ENCODE measurements at places on chromosomes 3 and 15.
A peak's percentile ranks its signal among the peaks of the same experiment; 100 is the strongest.

DNA sequence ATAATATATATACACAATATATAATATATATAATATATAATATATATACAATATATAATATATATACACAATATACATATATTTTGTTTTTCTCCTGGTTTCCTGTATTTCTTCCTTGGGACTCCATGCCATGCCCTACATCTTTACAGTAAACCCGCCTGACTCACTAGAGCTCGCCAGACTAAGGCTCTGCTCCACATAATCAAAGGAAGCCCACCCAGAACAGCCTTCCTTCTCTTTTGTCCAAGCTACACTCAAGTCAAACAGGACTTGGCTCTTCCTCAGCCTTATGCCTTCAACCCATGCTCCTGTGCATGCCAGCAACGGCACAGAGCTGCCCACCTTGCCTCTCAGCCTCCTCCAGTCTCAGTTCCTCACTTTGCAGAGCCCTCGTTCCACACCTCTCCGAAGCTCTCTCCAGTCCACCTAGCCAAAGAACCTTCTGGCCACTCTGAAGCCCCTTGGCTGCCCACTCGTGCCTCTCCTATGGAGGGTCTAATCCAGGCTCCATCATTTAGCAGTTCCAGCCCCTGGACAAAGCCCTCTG, 109.1 kb downstream of the RFTN1 start:
- DNase-seq: no peak

- no peak for DNase-seq
Observed at GRCh38 chr3:146200461-146201220, 39.7 kb upstream of the PLOD2 start.

GRCh38 chr3:18420555-18420954, 4.6 kb downstream of the SATB1 start:
- no peak for DNase-seq

DNA sequence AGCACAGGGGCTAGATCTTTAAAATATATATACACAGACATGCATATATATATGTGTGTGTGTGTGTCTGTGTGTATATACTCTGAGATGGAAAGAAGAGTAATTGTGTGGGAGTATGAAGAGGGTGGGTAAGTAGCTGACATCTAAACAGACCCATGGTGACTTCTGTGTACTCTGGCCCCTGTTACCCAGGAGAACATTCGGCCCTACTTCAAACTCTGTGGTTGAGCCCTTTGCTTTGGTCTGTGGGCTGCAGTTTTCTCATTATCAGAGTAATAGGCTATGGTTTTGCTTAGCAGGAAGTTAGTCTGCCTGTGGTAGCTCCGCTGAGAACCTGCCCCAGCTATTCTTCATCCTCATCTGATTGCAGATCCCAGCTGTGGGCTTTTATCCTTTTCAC, 141.4 kb downstream of the RBPMS2 start:
- DNase-seq: peak; percentile 82

DNA sequence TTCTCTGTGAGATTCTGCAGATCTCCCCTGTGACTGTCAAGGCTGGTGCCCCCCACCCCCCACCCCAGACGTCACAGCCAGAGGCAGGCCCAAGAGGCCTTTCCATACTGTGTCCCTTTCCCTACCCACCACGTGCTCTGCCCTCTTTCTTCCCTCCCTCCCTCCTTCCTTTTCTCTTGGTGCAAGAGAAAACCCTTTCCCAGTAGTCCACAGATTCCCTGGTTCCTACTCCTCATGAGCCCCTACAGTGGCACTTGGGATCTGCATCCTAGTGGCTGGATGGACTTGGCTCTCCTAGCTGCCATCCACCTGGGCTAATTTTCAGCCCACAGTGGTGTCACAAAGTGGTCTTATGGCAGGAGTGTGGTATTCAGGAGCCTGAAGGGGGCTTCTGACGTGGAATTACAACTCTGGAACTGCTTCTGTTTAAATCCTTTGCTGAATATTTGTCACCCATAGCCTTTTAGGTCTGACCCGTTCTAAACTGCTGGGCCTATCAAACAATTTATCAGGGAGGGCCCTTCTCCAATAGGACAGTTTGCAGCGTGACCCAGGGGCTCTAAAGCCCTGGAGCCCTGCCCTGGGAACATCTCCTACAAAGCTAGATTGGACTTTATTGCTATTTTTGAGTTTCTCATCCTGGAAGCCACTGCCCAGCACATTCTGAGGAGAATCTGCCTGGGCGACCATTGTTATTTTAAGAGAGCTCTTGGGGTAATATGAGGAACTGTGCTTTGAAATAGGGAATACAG, 35.3 kb downstream of the KLF13 start:
- no peak for DNase-seq

DNA sequence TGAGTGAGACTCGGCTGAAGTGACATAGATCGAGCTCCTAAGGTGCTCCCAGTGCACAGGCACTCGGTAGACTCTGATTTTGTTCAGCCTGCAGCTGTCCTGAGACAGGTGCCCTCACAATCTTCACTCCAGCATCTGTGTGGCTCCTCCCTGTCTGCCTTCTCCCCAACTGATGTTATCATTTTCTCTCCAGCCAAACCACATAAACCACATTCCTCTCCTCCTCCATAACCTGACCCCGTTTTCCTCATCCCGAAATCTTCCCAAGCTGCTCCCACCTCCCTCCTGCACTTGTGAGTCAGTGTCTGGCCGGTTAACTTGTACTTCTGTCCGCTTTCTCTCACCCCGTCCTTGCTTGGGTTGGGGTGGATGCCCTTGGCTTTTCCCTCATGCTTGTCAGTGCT, 93.3 kb upstream of the HACD2 start:
- DNase-seq: no peak

DNA sequence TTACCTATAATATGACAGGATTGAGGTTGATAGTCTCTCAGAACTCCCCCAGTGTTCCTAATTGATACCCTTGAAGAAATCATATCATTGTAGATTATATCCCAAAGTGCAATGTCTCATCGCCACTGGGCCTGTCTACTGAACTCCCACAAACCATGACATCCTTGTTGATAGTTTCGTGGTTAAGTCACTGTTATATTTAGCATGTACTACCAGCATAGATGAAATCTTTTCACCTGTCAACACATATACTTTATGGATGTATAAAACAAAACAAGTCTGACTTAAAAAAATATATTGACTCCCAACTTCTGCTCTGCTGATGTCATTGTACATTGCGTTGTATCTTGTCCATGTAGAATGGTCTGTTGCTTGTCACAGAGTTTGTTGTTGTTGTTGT, 128.1 kb downstream of the IQCH start:
- no peak for DNase-seq

GRCh38 chr3:61701011-61701410, 139.6 kb downstream of the PTPRG start:
- DNase-seq: no peak

- DNase-seq: no peak
Observed at GRCh38 chr3:23566499-23566898, 239.3 kb upstream of the UBE2E1 start.

DNA sequence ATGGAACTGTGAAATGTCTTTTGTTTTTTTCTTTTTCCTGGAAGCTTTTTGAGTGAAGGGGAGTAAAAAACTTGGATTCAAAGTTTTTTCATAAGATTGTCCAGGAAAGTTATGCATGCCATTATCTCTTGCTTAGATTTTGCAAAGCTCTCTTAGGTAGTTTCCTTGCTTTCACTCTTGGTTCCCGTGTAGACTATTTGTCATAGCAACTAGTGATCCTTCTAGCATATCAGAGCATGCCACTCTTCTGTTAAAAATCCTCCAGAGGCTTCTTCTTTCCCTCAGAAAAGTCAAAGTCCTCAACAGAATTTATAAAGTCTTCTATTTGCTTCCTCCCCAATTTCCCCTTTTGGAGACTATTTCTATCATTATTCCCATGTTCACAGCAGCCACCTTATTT, 21.1 kb downstream of the GTF2E1 start:
- no peak for DNase-seq

DNA sequence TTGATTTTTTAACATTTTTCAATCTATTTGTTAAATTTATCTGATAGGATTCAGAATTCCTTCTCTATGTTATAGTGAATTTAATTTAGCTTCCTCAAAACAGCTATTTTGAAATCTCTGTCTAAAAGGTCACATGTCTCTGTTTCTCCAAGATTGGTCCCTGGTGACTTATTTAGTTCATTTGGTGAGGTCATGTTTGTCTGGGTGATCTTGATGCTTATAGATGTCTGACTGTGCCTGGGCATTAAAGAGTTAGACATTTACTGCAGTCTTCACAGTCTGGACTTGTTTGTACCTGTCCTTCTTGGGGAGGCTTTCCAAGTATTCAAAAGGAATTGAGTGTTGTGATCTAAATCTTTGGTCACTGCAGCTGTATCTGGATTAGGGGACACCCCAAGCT, 169.5 kb upstream of the C2CD4B start:
- DNase-seq: no peak

DNA sequence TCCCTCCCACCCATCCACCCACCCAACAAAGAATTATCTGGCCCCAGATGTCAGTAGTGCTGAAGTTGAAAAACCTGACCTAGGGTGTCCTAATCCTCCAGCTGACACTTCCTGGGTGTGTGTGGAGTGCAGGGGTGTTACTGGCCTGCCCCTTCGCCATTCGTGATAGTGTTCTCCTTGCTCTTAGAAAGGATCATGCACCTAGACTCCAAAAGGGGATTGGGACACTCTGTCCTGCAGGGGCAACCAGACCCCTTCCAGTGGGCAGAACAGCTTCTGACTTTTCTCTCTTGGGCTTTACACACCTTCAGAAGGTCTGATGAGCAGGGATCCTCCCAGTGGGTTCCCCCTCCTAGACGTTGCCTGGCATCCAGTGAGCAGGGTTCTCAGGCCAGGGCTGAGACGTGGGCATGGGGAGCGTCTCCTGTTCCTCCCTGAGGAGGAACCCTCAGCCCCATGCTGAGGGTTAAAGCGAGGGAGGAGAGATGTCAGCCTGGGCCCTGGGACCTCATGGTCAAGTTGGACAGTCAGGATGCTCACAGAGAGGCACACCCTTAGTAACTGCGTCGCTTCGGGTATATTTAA, 75.0 kb downstream of the AAGAB start:
- DNase-seq: no peak

DNA sequence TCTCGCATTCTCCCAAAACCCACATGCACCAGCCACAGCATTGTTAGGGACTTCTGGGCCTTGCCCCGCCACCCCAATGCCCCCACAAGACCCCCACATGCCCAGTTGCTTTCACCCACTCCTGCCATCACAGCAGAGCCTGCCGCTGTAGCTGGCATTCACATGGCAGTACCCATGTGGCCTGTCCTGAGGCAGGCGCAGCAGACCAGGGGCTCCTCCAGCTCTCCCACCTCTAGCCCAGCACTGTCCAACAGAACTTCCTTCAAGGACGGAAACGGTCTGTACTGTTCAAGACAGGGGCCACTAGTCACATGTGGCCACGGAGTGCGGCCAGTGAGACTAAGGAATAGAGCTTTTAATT, 32.5 kb downstream of the ANP32A start:
- no peak for DNase-seq

DNA sequence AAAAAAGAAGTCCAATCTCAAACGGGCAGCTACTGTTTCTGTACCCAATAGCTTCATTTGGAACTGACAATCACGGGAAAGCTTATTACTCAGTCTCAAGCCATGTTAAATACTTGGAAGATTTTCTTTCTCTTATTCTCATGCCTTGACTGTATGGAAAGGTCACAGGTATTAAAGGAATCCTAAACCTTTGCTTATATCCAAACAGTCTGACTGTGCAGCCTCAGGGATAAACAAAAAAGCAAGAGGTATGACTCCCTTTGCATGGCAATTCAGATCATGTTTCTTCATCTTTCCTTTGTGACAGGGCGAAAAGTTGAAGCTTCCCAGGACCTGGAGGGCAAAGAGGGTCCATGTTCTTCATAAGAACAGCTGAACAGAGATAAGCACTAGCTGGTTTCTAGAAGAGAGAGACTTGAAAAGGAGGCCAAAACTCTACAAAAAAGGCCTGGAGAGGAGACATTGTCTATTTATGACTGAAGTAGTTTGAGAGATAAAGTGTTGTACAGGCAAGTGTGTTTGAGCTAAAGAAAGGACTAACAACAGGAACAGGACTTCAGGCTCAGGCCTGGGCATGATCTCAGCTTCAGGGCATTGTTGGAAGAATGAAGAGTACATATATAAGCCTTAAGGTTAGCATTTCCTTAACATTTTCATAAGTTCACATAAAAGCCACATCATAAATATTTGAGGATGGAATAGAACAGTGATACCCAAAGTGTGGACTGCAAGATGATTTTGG, 231.0 kb upstream of the THRB start:
- DNase-seq: no peak

DNA sequence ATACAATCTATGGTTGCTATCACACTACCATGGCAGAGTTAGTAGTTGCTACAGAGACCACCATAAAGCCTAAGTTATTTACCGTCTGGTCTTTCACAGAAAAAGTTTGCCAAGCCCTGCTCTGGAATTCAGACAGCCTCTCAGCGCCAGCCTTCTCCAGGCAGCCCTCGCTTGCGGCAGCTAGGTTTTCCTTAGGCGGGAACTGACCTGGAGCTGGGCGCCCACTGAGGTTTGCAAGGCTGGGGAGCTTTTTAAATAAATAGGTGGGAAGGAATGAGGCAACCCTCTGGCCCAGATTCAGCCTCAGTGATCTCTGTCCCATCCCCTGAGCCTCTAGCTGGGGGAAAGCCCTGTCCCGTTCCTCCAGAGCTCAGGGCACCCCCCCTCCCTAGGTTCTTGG, 1.2 kb downstream of the CTSH start:
- no peak for DNase-seq

- no peak for DNase-seq
Observed at GRCh38 chr15:92100301-92100700, 246.8 kb downstream of the SLCO3A1 start.

- no peak for DNase-seq
Observed at GRCh38 chr3:183278479-183279088, 25.5 kb downstream of the B3GNT5 start.

GRCh38 chr3:141421639-141422319, 53.5 kb downstream of the ZBTB38 start:
- no peak for DNase-seq

DNA sequence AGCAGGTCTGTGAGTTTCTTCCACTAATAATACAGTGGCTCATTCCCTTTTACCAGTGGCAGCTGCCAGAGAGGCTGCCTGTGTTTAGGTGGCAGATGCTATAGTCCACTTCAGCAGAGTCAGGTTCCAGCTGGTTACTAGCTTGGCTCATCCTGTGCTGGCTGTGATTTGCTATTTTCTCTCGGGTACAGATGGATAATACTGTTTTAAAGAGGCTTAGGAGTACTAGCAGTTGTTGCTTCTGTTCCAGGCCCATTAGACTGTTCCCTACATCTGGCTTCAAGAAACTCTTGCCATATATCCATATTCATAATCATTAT, 41.0 kb downstream of the ZNF609 start:
- no peak for DNase-seq

DNA sequence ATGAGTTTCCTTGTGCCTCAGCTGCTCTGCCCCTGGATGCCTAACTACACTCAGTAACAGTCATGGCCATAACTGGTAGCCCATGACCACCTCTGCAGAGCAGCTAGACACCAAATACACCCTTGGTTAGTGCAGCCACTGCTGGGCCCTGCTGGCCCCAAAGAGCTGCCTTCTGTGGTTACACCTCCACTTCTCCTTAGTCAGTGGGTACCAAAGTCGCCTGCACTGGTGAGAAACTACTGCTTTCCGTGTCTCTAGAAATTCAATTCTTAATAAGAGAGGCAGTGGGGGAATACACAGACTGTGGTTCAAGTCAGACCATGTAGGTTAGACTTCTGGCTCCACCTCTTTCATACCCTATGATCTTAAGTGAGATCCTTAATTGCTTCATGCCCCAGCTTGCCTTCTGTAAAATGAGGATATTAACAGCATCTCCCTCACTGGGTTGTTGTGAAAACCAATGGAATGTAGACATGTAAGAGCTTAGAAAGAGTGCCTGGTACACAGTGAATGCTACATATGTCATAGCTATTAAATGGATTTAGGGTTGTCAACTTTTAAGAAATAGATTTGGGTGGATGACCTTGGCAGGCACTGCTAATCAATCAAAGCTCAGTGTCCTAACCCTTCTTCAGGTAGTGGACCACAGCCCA, 18.2 kb downstream of the HEG1 start:
- no peak for DNase-seq
